ENCODE measurements at places on chromosomes 5 and 9.

GRCh38 chr9:97808972-97809371, 44.1 kb upstream of the FOXE1 start:
- DNase-seq, result no peak

GRCh38 chr9:115775659-115776058, 377.9 kb upstream of the PAPPA start:
- no peak for DNase-seq

DNA sequence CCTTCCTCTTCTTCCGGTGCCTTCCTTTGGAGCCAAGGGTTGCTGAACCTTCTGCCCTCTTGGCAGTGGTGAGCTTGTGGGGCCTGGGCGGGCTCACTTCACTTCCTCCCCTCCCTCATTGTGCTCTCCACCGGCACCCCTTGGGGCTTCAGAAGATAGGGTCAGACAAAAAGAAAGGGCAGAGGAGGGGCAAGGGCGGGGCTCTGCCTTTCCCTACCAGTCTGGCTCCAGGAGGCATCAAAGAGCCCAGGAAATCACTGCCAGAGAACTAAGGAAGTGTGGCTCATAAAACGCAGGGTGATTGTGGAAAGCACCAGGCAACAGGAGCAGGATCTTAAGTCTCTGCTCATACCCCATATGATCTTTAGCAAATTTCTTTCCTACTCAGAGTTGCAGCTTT, 34.8 kb downstream of the ACOT12 start:
- no peak for DNase-seq

- no peak for DNase-seq
These were observed 130.5 kb downstream of the MVB12B start for GRCh38 chr9:126457175-126457547.

- DNase-seq, result no peak
These were observed 13.8 kb upstream of the COL15A1 start for GRCh38 chr9:98929895-98930341.

DNA sequence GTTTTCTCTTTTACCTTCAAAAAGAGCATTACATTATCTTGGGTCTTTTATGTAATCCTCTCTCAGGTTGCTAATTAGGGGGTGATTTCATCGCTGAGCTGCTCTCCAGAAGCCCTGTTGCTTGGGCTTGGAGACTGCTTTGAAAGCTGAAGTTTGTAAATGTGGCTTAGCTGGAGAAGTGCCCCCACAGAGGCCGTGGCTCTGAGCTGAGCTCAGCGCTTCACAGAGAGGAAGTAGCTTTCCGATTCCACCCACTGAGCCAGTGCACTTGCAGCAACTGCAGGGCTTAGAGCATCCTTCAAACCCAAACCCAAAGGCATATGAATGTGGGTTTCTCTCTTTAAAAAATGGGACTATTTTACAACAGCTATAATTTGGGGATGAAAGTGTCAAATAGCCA, 13.7 kb upstream of the NXNL2 start:
- DNase-seq, result no peak

DNA sequence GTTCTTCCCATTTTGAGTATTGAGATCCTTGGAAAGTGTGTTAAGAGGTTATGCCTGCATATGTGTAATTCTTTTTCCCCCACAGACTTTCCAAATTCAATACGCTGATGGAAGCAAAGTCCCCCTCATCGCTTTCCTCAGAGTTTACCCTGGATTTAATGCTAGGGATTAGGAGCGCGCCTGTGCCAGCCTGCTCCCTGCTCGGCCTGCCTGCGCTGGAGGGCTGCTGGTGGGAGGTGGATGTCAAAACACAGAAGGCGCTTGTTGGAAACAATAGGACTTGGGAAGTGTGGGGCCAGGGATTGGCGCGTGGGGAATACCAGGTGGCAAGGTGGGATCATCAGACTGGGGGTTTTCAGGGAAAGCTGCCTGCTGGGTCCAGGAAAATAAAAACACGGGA, 39.8 kb upstream of the PTCH1 start:
- DNase-seq, result no peak

Measured in stimulated activated CD4-positive, alpha-beta T cell treated with anti-CD3 and anti-CD28 coated beads, Interleukin-4, amount 100 ng/mL, for 1 hour (primary cell).